CD4-positive, alpha-beta T cell treated with Interleukin-17A for 1 hour (primary cell): ENCODE measurements at places on chromosomes 7 and 10.

DNA sequence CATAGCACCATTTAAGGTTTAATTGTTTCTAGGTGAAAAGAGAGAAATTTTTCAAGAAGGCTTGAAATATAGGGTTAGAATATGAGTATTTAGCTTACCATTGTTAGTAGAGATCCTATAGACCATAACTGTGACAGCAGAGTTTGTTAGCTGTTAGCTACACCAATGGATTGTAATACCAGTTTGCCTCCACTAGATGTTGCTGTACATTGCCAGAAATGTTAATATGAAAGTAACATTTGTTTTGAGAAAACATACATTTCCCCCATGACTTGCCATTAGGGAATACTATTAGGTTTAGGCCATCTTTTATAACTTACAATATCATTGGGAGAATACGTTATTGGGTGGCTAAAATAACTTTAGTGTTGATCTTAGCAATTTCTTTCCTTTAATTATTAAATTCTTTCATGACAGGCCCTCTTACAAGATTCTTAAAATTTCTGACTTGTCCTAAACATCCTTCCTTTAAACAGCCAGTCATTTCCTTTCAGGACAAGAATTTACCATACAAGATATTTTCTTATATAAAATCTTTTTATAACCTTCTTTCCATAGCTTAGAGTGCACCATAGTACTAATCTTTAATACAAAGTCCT lies 39.5 kb downstream of the ZNF117 start:
- peak; percentile 68 for DNase-seq

DNA sequence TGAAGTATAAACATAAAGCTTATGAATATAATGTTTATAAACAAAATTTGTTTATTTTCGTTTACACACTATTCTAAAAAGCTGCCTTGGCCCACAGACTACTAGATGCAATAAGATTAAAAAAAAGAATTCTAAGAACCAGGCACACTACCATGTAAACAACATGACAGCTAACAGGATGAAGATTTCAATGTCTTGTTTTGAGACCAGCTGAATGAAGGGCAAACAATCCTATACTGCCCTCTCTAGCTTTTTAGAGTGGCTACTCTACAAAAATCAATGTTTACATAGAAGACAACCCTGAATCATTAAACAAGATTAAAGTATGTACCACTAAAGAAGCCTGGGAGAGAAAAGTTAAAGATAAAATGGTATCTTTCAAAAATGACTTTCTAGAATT lies 38.6 kb downstream of the SLC25A40 start:
- no peak for DNase-seq

DNA sequence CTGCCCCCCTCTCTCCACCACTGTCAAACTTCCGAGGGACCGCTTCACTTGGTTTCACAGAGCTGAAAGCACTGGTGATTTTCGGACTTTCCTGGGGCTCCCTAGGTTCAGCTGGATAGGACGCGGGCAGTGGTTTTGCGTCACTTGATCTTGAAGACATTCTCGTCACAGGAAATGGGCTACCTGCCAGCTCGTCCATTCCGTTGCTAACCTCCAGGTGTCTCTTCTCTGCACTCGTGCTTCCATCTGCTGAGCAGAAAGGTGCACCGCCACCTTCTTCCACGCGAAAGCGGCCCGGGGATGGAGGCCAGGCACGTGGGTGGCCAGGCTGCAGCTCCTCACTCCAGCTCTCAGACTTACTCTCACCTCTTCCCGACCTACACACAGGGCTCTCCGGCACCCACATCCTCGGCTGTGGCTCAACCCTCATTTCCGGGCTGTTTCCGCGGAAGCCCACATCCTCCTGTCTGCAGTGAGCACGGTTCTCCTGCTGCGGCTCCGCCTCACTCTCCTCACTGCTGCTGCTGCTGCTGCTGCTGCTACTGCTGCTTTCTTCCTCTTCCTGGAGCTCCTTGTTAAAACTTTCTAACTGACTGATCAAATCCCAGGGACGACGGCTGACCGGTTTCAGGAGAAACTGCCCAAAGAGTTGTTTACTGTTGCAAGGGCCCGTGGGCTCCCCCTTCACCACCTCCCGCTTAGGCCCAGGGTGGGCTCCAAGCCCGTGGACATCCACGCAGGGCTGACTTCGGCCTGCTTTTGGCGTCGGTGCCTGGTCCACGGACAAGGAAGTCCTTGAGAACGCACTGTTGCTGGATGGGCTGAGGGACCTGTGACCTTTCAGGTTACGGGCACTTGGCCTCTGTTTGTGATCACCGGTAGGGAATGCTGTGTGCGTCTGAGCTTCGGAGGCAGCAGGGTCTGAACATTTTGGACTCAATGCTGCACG lies 32.1 kb downstream of the JCAD start:
- DNase-seq: peak; percentile 90

DNA sequence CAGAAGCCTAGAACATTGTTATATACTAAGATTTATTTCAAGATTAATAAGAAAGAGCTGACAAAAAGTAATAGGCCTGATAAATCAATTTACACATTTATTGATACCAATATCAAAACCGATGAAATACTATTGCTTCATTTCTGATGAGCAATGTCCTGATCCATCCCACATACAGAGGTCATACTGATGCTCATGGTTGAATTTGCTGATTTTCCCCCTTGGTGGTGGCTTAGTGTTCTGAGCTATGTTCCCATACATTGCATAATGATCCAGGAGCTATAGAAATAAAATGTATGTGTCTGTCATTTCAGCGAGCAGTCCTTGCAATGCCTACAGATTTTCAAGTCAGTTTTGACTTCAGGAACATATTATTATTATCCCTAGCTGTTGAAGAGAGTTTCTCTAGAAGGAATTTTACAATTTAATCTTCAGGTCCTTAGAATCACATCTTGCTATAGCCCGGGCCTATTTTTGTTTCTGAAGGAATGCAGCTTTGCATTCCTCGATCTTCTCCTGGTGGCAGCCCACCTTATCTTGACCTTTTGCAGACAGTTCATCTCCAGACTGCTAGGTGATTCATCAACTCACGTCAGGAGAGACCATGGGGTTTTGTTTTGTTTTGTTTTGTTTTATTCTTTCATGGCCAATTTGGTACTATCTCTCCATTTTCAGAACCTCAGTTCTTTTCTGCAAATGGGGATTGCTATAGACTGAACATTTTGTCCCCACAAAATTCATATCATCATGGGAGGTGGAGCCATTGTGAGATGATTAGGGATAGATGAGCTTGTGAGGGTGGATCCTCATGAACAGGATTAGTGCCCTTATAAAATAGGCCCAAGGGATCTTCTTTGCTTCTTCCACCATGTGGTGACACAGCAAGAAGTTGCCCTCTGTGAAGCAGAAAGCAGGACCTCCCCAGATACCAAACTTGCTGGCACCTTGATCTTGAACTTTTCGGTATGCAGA lies 465.6 kb upstream of the IGFBP3 start:
- no peak for DNase-seq

- no peak for DNase-seq
Observed at GRCh38 chr10:21823617-21824016, 179.9 kb downstream of the DNAJC1 start.

DNA sequence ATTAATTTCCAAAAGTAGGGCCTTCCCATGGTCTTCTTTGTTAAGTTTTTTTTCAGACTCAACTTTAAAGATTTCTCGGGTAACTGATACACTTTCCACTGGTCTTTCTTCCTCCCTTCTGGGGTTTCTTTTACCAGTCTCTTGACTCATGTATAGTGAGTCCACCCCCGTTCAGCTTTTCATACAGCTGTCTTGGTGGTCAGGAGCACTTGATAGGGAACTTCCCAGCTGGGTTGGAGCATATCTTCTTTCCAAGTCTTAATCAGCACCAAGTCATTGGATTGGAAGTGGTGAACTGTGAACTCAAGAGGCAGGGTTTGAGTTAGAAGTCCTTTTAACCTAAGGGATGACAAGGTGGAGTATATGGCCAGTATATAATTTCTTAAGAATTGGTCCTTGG lies 29.2 kb upstream of the ELOVL3 start:
- no peak for DNase-seq

GRCh38 chr10:50516171-50516570 lies 107.6 kb downstream of the SGMS1 start:
- no peak for DNase-seq

- no peak for DNase-seq
Observed at GRCh38 chr10:92175164-92175563, 115.7 kb downstream of the CPEB3 start.

DNA sequence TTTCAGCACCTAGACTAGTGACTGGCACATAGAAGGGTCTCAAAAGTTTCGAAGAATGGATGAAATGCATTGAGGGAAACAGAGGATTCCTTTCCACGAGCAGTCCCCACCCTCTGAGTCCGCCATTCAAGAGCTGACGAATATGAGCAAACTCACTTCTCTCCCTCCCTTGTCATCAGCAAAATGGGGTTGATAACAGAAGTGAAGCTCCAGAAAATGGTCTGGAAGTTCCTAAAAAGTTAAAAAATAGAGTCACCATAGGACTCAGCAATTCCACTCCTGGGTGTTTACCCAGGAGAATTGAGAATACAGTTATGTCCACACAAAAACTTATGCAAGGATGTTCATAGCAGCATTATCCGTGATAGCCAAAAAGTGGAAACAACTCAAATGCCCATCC lies 25.0 kb upstream of the SRGN start:
- no peak for DNase-seq

DNA sequence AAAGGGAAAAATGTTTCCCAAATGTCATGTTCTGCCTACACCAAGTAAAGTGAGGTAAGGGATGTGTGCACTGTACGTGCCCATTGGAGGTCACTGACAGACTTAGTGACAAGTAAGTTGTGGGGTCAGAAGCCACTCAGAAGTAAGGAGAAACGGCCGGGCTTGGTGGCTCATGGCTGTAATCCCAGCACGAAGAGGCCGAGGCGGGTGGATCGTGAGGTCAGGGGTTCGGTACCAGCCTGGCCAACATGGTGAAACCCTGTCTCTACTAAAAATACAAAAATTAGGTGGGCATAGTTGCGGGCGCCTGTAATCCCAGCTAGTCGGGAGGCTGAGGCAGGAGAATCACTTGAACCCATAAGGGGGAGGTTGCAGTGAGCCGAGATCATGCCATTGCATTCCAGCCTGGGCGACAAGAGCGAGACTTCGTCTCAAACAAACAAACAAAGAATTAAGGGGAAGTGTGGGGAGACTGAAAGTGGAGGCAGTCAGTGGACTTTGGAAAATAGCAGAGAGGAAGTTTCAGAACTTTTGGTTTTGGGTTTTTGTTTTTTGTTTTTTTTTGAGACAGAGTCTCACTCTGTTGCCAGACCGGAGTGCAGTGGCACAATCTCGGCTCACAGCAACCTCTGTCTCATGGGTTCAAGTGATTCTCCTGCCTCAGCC lies 114.8 kb downstream of the WDFY4 start:
- DNase-seq: no peak

DNA sequence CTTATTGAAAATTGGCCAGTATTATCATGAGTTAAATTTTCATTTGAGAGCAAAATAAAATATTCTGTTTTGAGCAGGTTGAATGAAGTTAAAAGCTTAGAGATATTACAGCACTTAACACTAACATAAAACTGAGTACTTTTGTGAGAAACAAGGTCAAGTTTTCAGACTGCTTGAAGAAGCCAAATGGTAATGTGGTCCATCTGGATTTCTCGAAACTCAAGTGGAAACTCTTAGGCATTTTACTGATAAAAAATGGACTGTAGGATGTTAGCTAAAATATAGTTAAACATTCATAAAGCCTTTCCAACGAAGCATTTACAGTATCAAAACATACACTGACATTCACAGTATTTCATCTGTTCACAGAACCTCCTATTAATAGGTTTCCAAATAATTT lies 528.1 kb upstream of the SEMA3D start:
- DNase-seq: no peak

- DNase-seq: no peak
Observed at GRCh38 chr7:93159490-93159889, 11.3 kb upstream of the SAMD9L start.

DNA sequence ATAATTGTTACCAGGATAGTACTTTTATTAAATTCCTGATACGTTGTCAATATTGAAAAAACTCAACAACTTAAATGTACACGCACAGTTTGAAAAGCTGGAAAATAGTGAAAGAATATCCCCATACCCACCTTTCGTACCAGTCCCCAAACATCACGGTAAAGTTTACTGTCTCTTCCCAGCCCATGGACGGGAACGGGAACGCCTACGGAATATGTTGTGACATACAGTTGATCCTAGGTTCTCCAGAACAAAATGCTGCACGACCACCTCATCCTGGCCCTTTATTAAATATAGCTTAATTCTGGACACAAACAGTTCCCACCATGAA lies 527 bp upstream of the BCAP29 start:
- DNase-seq: no peak

DNA sequence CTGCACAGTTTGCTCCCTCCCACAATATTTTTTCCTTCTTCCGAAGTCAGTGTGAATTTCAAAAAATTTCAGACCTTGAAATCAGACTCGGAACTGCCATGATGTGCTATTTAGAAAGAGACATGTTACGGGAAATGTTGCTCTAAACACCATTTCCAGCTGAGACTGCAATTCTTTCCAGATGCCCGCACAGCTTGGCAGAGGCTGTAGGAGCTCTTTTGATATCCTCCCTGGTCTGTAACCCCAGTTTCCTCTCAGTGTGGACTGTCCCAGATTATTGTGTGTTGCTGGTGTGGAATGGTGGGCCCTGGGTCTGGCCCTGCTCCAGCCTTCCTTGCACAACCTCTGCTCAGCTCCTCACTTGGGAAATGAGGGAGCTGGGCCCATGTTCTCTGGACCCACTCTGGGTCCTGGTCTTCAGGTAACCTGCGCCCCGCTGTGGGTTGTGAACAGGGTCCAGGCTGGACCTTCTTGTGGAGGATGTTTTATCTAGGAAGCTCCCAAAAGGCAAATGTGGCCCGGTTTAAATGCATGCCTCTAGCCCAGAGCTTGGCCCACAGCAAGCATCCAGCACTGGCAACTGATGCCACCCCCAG lies 172.8 kb upstream of the CXCL12 start:
- no peak for DNase-seq

DNA sequence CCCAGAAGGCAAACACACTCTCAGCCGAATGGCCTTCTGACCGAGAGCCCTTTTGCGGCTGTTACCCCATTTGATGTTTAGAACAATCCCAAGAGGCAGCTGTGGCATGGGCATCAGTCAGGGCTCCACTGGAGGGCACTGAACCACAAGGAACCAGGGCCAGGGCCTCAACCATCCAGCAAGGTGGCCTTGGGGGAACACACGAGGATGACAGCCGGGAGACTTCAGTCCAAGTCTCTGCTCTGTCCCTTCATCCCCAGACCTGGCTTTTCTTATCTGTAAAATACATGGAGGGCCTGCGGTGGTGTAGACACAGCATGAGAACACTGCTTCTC lies 63.6 kb upstream of the INSIG1 start:
- DNase-seq: peak; percentile 8

GRCh38 chr10:70477661-70478162 lies 855 bp upstream of the PALD1 start:
- peak; percentile 82 for DNase-seq

DNA sequence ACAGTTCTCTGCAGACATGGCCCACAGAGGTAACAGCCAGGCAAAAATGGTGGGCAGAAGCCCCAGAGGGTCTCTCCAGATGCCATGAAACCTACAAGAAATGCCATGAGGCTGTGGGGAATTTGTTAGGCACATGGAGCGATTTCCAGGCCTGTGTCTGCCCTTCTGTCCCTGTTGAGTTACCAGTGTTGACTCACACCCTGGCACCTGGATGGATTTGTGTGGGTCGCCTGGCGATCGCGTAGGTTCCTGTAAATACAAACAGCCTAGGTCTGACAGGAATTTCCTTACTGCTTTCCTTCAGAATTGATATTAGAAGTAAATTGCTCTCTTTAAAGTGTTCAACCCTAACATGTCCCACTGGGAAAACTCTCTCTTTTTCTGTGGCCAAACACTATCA lies 164.9 kb upstream of the EEPD1 start:
- no peak for DNase-seq
